D721Med (cell line): ENCODE measurements at places on chromosomes 2 and 18.

- DNase-seq, result no peak
These were observed 140.7 kb downstream of the ZNF516 start for GRCh38 chr18:76354348-76354747.

DNA sequence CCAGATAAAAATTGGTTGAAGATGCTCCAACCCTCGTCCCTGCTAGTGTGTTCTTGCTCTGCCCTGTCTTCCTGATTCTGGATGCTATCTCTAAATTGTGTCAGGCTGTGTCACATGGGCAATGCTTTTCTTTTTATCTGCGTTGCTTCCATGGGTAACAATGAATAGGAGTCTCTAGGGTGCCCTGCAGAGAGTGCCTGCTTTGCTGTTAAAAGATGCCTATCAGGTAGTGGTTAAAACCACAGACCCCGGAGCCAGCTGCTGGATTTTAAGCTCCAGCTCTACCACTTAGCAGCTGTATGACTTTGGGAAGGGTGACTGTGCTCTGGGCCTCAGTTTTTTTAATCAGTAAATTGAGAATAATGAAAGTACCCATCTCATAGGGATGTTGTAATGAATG lies 340.3 kb downstream of the PLCL1 start:
- DNase-seq, result no peak

GRCh38 chr2:94879314-94879981 lies 8.2 kb downstream of the TEKT4 start:
- no peak for DNase-seq

DNA sequence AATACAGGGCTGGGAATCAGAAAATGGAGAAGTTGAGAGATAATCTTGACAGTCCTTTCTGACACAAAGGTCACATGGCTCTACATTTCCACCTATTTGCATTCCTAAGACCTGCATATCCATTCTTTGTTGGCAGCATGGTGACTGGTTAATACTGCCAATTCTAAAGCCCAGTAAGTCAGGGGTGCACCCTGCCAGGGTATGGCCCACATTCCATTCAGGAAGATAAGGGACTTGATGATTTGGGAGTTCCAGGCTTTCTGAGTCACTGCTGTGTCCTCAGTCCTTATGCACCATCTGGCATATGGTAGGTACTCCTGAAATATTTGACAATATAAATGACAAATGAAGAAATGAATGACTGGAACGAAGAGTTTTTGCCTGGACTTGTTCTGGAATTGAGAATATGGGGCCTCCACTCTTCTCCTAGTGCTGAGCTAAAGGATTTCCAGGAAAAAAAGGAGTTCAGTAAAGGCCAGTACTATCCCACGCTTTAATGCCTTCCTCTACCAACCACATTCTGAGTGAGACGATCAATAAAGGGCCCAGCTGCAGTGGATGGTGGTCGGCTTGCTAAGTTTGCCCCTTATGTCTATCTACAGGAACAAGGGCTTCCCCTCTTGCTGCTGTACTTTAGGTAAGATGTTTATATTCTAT lies 31.7 kb upstream of the EIF2AK3 start:
- DNase-seq, result no peak

DNA sequence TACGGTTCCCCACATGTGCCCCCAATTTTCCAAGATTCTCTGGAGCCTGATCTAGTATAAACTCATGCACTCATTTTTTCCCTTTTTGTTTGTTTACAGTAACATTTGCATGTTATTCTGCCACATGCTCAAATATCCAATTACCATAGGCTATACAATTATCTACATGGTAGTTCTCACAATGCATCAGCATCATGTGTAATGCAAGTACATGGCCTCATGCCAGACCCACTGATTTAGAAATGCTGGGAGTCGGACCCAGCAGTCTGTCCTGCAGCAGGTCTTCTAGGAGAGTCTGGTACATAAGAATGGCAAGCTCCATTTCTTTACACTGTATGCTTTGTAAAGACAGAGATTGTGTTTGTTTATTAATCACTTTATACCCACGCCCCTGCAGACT lies 107.7 kb downstream of the CBLN2 start:
- DNase-seq, result no peak
